Erythroblast (primary cell): ENCODE measurements at places on chromosomes 1 and 21.
A peak's percentile ranks its signal among the peaks of the same experiment; 100 is the strongest.

DNA sequence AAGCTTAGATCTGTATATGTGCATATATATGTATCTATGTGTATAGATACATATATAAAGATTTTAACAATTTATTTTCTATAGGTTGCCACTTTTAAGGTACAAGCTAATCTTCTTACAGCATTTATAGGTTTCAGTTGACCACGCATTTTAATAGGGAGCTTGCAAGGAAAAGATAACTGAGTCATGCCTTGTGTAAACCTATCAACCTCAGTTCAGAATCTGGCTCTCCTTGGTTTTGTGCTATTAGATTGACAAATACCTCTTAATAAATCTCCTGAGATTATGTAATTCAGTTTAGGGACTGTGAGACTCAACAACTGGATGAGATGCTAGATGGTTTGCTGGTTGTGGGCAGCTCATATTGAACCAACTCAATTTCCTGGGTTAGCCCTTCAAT is 114.7 kb upstream of the SERBP1 start:
- DNase-seq: no peak

- DNase-seq: no peak
Observed at GRCh38 chr1:165496501-165496900, 47.3 kb upstream of the LRRC52 start.

GRCh38 chr1:161013488-161014230 is 7.3 kb downstream of the F11R start:
- peak; percentile 97 for DNase-seq

DNA sequence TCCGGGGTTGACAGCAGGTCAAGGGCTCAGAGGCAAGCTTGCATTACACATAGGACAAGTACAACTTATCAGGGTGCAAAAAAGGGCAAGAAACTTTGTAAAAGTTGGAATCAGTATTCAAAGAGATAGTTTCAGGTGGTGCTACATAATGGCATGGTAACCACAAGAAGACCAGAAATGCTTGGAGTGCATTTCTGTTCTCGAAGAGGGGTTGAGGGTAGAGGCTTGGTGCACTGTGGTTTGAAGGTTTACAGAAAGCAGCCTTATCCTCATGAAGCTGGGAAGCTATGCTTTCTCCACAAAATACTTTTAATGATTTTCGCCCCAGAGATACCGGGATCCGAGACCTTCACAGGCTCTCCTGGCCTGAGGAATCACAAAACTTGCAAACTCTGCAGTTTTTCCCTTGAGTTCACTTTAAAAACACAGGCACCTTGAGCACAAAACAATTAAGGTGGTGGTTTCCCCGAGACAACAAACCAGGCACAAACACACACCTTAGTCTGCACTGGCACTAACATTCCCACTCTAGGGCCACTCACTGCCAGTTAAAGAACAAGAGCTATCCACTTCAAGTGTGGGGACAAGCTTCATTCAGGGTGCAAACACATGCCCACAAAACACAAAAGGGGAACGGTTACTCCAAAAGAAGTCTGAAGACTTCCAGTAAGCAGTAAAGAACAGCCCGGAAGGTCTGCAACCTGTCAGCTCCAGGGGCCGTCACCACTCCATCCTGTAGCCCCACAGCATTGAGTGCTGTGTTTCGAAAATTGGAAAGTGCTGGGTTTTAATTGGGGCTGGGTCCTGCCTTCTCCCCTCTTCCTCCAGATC is 29.8 kb upstream of the NFIA start:
- peak; percentile 80 for DNase-seq

GRCh38 chr1:183039985-183040447 is 16.8 kb downstream of the LAMC1 start:
- no peak for DNase-seq

- DNase-seq: peak; percentile 44
Observed at GRCh38 chr1:108200687-108201051, 526 bp upstream of the SLC25A24 start.

GRCh38 chr1:222950892-222951291 is 136.1 kb downstream of the DISP1 start:
- no peak for DNase-seq

DNA sequence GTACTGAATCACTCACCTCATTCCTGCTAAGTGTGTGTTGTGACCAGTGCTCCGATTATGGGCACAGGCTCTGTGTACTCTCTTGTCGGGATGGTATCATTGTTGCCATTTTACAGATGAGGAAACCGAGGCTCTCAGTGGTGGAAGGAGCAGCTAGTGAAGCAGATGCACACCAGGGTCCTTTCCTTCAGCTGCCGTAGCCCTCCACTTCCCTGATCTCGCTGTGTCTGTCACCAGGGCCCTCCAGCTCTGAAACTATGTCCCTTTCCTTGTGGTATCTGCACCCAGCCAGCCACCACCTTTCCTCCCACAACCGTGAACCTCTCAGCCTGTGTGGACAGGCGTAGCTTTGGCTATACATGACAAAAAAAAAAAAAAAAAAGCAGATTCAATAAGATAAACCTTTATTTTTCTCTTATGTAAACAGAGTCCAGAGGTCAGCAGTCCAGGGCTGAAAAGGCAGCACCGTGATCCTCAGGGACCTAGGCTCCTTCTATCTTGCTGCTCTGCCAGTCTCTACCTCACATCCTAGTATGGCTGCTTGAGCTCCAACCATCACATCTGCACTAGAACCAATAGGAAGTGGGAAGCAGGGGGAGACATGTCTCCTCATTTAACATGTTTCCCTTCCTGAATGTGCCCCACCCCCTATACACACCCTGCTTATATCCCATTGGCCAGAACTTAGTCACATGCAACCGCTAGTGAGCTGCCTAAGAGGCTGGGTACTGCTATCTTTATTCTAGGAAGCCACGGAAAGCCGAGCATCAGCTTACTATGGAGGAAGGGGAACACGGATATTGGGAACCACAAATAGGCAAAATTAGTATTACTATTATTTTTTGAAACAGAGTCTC is 44.3 kb downstream of the TMEM51 start:
- DNase-seq: no peak

DNA sequence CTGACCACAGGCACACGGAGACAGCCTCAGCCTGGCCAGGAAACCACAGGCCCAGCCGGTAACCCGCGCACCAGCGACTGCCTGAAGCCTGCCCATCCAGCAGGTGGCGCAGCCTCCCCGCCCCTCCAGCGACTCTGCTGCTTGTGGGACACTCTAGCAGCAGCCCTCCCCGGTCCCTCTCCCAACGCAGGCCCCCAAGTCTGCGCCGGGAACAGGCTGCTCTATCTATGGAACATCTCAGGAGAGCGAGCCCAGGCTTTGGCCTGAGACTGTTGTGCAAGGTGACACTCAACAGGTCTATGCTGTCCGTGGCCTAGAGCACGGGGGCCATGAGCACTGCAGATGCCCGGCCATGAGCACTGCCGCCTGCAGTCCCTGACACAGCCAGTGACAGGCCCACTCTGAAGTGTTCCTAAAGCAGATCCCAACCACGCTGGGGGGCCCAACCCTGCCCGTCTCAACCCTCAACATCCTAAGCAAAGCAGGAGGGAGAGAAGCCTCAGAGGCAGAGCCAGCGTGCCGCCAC is 28.4 kb downstream of the WDR4 start:
- peak; percentile 53 for DNase-seq
